Stimulated activated CD4-positive, alpha-beta T cell treated with anti-CD3 and anti-CD28 coated beads, Interleukin-1b, Interleukin-23, amount 100 ng/mL, for 24 hours (primary cell): ENCODE measurements at places on chromosomes 7 and 10.

DNA sequence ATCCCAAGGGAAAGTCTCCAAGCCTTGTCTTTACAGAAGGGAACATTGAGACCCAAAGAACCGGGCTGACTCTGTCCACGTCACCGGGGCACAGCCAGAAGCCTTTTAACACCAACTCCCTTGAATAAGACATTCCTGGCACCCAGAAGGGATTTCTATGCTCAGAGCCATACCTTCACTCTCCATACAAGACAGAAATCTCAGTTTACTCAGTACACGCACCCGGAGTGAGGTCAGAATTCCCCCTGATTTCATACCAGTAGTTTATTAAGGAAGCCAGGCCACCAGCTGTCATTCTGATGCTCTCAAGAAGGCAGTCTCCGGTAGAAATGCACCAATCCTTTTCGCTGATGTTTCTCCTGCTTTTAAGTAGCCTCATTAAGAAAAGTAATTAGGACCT, 134.2 kb upstream of the KCNMA1 start:
- no peak for DNase-seq

DNA sequence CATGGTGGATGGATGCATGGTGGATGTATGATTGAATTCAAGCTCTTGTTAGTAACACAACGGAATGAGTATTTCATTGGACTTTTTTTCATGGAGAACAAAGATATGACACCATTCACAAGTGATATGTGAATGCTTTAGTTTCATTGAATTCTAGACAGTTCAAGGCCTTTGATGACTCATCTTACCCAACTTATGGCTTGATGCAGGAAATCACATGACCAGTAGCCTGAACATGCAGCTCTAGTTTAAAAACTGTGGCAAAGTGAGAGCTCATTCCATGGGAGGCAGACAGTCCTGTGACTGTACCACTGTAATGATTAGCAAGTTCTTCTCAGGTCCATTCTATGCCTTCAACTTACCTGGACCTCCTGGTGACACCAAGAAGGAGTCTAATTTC, 1239.3 kb downstream of the TYW1 start:
- no peak for DNase-seq

DNA sequence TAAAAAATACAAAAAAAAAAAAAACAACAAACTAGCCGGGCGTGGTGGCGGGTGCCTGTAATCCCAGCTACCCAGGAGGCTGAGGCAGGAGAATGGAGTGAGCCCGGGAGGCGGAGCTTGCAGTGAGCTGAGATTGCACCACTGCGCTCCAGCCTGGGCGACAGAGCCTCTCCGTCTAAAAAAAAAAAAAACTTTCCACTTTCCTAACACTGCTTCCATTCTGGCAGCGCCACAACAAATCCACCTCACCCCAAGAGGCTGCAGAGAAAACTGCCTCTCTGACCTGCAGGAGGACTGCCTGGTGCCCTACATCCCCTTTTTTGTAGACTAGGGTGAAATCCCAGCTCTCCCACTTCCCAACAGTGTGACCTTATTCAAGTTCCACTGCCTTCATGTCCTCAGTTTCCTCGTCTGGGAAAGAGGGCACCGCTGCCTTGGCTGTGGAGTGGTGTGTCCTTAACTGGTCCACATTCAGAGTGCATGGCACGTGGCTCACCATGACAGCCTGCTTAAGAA, 2.6 kb upstream of the MBL2 start:
- DNase-seq = no peak

GRCh38 chr10:120810298-120810697, 40.9 kb upstream of the WDR11 start:
- DNase-seq = no peak

DNA sequence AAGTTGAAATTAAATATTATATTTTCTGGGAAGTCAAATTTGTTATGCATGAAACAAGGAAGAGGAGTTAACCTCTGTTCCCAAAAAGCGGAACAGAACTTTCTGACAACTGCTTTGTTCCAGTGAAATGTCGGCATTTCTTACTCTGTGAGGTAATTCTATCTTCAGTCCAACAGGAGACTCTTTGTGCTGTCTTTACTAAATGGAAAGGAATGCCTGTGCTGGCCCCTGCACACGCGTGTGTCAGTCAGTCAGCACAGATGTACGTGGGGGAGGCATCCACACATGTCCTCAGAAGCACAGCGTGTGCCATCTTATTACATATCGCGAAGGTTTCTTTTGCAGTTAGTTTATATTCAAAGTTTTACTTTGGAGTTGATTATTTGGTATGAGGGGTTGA, 37.5 kb downstream of the NET1 start:
- DNase-seq = no peak

- DNase-seq = no peak
These were observed 15.9 kb downstream of the ITPRIP start for GRCh38 chr10:104322416-104322782.

GRCh38 chr10:34918776-34919315, 103.8 kb upstream of the PARD3 start:
- no peak for DNase-seq

GRCh38 chr7:68963552-68963951, 634.7 kb upstream of the AUTS2 start:
- DNase-seq = no peak

GRCh38 chr7:158324397-158325360, 262.9 kb downstream of the PTPRN2 start:
- no peak for DNase-seq

GRCh38 chr7:20172736-20173334, 44.3 kb downstream of the MACC1 start:
- DNase-seq = no peak

- no peak for DNase-seq
These were observed 216.3 kb downstream of the ADARB2 start for GRCh38 chr10:1520909-1521565.

- no peak for DNase-seq
These were observed 19.0 kb downstream of the ADCY1 start for GRCh38 chr7:45593121-45593541.

GRCh38 chr7:120827371-120828118, 30.4 kb downstream of the TSPAN12 start:
- no peak for DNase-seq

- DNase-seq = no peak
These were observed 160.3 kb upstream of the KLF14 start for GRCh38 chr7:130894146-130894908.

DNA sequence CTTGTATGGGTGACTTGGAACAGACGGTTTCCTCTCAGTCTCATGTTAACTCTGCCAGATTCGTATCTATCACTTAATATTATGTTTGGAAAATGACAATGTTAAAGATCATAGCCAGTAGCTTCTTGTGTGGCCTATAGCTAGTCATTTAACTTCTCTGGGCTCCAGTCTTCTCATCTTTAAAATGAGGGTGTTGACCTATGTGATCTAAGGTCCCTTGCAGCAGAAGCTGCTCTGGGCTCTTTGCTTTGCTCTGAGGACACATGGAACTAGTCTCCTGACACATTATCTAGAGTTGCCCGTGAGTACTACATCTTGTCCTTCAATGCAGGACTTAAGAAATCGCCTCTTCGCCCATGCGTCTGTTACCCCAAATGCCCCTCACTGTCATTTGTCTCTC, 93.1 kb downstream of the TMEM178B start:
- DNase-seq = no peak

DNA sequence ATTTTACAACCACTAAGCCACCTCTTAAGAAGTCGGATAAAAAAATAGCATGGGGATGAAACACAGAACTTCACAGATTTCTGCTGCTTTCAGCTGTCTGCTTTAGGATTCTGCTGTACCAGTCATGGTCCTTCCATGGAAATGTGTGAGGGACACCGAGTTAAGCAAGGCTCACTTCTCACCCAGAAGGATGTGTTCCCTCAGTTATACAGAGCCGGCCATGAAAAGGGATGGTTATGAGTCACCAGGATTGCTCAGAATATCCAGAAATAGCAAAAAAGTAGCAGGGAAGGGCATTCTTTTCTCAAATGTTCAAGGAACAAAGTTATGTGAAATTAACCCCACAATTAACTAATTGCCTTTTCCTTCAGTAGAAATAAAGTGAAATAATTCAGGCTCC, 124.4 kb downstream of the AMPH start:
- no peak for DNase-seq

DNA sequence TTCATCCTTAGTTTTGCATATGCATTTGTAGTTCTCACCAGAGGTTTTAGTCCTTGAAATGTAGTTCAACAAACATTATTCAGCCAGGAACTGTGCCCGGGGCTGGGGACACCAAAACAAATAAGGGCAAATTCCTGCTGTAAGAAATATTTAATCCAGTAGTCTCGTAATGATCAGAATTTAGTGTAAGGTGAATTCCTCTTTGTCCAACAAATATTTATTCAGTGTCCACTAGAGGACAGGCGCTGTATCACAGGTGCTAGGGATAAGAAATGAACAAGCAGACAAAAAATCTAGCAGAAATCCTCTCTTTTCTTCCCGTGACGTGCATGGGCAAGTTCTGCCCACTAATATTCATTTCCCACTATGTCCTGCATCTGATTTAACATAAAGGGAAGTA, 17.6 kb downstream of the LGI1 start:
- DNase-seq = no peak

- no peak for DNase-seq
These were observed 88.3 kb downstream of the CPEB3 start for GRCh38 chr10:92202536-92202935.

GRCh38 chr7:127862525-127862924, 168.7 kb downstream of the LRRC4 start:
- DNase-seq = no peak

GRCh38 chr7:64400401-64400800, 86.6 kb downstream of the ZNF736 start:
- no peak for DNase-seq

DNA sequence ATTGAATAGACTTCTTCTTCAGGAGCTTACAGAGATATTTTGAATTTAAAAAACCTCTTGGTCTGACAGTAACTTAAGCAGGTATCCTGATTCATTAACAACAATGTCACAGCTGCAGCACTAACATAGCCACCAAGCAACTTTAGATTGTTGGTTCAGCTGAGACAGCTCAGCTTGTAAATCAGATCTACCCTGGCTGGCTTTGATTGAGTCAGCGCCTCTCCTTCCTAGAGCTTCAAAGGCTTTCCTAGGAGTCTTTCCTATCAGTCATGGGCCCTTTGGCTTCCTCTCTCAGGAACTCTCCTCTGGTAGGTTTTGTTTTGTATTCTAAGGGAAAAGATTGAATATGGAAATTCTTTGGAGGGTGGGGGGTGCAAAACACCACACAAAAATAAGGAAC, 70.7 kb upstream of the STEAP4 start:
- no peak for DNase-seq

DNA sequence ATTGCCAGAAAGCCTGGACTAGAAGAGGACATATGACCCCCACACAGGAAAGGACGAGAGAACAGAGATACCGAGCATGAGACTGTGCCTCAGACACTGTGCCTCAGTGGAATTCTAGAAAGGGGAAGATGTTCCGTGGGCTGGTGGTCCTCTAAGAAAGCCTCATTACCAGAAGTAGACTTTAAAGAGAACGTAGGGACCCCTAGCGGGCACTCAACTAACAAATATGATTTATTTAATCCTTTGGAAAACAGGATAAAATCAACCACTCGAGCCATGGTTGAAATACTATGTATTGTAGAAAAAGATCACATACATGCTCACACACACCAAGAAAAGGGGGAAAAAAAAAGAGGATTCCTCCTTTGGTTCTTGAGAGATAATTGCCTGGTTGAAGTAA, 701.2 kb upstream of the SORCS1 start:
- no peak for DNase-seq

GRCh38 chr7:150927956-150928344, 50.2 kb downstream of the KCNH2 start:
- no peak for DNase-seq

GRCh38 chr10:76509446-76509845, 1078.0 kb downstream of the LRMDA start:
- DNase-seq = no peak

DNA sequence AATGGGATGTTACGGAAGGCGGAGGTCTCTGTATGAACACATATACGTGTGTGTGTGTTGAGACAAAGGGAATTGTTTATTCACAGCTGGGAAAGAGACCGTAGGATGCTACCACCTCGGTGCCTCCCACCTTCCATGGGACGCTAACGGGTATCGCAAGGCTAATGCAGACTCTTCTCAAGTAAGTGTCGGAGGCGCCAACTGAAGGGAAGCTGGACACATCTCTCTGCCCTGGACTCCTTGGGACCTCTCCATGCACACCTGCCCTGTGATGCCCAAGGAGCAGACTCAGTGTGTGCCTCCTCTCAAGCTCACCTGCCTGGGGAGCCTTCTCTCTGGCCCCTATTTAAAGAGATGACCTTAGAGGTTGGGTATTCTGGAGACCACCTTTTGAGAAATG, 230.9 kb downstream of the DNAJB6 start:
- no peak for DNase-seq

- DNase-seq = no peak
These were observed 18.7 kb downstream of the AKR1C1 start for GRCh38 chr10:4981722-4982471.

DNA sequence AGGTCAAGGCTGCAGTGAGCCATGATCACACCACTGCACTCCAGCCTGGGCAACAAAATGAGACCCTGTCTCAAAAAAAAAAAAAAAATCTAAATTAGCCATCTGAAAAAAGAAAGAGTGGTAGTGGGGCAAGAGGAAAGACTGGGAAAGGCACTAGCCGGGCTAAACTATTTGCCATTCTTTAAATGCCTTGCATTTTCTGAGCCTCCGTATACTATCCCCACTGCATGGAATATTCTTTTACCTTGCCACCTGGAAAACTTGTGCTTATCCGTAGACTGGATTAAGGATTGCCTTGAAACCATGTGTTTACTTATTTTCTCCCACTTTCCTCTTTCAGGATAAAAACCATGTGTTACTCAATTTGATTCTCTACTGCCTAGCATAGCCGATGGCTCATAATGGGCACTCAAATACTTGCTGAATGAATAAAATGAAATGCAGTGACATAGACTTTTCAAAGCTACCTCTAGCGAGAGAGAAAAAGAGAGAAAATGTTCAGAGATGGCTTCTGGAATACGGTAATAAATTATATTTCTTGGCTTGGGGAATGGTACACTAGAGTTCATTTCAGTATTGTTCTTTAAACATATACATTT, 30.6 kb downstream of the HYCC1 start:
- DNase-seq = no peak

GRCh38 chr7:114109304-114109703, 190.5 kb upstream of the PPP1R3A start:
- no peak for DNase-seq

DNA sequence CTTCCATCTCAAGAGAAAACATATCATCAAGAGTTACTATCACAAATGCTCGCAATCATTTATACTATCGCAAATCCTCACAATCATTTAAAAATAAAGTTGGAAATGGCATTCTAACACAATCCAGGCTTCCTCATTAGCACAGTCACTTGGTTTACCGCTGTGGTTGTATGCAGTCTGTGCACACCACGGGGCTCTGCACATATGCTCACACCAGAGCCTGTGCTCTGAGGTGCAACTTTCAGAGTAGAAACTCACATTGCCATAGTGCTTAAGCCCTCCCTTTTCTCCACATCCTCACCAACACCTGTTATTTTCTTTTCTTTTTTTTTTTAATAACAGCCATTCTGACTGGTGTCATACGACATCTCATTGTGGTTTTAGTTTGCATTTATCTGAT, 235.6 kb upstream of the KLF6 start:
- no peak for DNase-seq

GRCh38 chr10:31102421-31102820, 70.8 kb upstream of the ZNF438 start:
- DNase-seq = no peak

- DNase-seq = no peak
These were observed at the start of gene GNAT3 for GRCh38 chr7:80511964-80512363. GNAT3 (minus strand) TSS chr7:80512064; CDS start chr7:80511926, 138 bp downstream.

- DNase-seq = no peak
These were observed 48.7 kb downstream of the OAT start for GRCh38 chr10:124369986-124370385.

GRCh38 chr7:28570113-28570969, 158.0 kb downstream of the CREB5 start:
- DNase-seq = no peak

GRCh38 chr7:81605493-81605892, 164.4 kb downstream of the HGF start:
- DNase-seq = no peak
